ENCODE measurements at places on chromosomes 2 and 18.

GRCh38 chr2:230160112-230160660, 59.6 kb downstream of the SP110 start:
- peak; percentile 24 for DNase-seq

- DNase-seq, result no peak
Measured at GRCh38 chr2:151657667-151658076, 76.6 kb downstream of the NEB start.

DNA sequence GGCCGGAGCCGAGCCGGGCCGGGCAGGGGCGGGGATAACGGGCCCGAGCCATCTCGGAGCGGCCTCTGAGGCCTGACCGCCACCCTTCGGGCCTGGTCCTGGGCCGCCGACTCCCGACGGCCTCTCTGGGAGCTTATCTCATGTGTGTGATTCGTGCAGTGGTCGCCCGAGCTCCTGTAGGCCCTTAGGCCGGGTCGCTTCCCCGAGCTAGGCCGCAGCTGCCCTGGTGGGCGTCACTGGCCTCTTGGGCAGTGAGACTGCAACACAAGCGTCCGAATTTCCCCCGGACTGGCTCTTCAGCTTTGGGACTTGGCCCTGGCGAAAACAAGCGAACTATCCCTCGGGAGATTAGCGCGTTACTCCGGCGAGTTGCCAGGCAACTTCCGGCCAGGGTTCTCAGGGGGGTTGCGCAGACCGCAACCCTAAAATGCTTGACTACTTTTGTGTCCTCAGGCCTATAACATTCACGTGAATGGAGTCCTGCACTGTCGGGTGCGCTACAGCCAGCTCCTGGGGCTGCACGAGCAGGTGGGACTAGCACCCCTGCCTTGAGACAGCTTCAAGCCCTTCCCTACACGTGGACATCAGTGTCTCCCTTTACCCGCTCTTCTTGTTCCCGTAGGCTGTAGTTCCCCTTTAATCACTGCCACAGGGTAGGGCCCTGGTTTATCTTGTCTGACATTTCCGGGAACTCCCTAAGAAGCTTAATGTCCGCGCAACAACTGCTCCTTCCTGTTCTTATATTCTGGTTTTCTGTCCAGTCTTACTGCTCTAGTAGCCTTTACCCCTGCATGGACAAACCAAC, 602 bp downstream of the SNX17 start:
- DNase-seq, result peak; percentile 44

DNA sequence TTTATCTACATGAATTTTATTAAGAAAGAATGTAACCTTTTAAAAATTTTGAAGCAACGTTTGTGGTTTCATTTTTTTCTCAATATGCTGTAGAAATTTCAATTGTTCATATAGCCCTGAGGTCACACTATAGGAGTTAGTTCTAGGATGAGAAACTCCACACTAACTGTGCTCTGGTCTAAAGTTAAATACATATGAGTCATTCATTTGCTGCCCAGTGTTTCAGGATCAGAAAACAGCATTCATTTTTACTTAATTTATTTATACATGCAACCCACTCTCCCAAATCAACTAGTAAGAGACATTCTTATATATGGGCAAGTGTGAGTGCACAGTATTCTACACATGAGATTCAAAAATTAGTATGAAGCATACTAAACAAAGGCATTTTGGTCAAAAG, 137.9 kb downstream of the DOCK10 start:
- no peak for DNase-seq

DNA sequence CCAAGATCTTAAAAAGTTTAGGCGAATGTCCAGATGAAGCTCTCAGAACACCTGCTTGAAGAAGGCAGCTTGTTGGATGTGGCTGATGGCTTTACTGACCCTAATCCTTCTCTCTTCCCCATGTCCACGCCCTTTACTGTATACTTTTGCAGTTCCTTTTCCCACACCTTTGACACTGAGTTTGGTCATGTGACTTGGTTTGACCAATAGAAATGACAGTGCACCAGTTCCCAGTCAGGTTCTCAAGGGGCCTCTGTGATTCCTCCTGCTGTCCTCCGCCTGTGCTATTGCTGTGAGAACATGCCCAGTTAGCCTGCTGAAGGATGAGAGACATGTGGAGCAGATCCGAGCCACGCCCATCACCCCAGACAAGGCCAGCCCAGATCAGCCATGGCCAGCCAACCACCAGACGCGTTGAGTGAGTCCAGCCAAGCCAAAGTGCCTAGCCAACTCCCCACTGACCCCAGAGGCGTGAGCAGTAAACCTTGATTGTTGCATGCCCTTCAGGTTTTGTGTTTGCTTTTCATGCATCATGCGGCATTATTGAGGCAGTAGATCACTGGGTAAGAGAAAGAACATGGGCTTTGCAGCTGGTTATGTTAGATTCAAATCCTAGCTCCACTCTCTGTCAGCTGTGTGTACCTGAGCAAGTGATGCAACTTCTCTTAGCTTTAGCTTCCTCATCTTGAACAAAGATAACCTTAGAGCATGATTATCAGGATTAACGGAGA, 258.0 kb upstream of the SIX2 start:
- DNase-seq, result no peak

DNA sequence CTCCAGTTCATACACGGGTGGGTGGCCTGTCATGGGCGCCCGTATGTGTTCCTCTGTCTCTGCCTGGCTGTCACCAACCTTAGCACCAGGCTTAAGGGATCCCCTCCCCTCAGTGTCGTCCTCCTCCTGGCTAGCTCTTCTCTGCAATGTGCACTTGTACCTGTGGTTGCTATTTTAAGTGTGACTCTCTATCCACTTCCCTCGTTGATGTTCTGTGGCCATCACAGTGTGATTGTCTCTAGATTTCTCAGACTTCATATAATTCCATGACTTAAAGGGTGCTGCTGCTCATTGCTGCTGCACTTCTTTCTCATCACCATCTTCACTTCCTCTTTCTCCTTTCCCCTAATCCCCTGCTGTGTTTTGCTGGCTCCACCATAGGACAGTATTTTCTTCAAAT, 143.4 kb downstream of the EML6 start:
- DNase-seq, result no peak

DNA sequence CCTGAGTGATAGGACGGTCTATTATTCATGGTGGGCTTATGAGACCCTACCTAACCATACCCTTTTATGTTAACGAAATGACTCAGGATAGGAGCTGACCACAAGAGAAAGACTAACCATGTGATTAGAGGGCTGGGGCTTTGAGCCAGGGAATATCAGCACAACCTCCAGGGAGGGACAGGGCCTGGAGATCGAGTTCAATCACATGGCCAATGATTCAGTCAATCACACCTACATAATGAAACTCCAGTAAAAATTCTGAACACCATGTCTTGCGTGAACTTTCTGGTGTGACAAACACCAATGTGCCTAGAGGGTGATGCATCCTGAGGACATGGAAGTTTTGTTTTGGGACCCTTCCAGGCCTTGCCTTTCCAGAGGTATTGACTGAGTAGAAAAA, 2.2 kb upstream of the TEX51 start:
- no peak for DNase-seq

DNA sequence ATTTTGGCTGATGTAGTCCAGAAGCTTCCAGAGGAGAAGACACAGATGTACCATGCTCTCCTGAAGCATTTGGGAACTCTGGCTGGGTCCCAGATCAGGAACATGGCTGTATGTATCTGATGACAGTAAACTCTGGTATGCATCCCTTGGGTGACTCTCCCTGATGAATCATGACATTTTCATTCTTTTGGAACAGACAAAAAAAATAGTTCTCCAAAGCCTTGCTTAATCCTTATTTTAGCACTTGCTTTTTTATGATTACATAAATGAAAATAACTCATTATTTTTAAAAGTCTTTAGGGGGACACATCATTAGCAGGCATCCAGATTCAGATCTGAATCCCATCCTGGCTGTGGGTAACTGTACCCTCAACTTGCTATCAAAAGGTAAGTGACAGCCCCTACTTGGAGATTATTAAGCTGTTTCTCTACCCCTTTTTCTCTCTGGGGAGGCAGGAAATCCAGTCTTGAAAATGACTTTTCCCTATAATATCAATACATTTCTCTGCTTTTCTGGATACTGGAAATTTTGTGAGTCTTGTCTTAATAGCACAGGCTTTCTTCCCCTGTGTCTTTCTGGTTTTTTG, 23.3 kb downstream of the AOX1 start:
- no peak for DNase-seq

DNA sequence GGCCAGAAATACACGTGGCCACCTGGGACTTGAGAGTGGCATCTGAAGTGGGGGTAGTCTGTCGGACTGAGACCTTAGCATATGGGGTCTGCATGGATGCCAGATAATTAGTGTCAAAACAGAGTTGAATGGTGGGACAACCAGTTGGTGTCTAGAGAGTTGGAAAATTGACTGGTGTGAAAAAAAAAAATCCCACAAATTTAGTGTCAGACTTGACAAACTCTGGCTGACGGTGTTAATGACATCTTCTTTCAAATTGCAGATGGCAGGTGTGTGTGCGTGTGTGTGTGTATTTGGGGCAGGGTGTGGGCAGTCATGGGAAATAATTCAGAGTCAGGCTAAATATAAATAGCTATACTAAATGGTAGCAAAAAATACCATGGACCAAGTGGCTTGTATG, 365.4 kb upstream of the RGPD4 start:
- DNase-seq, result no peak

DNA sequence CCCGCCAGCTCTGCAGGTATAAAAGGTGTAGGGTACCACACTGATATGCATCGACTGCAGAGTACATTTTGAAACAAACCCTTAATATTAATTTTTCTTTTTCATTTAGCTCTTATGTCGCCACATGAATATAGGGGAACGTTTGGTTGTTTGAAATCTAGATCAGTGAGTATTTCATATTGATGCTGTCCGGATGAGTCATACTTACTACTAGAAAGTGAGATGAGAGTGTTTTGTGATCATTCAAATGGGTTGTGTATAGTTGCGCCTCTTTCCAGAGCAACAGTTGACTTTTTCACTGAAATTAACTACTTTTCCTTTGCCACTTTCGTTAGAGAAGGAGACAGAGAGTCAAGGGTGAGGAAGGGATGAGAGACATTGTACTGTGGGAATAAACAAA, 24.6 kb downstream of the NPAS2 start:
- DNase-seq, result no peak

- no peak for DNase-seq
Measured at GRCh38 chr2:73114273-73114867, 1.6 kb upstream of the RAB11FIP5 start.

- DNase-seq, result peak; percentile 81
Measured at GRCh38 chr2:230416061-230416721, at the start of gene SP100. Gene SP100, plus strand, starts transcription at chr2:230416201. Its CDS starts 96 bp downstream, at chr2:230416297.

DNA sequence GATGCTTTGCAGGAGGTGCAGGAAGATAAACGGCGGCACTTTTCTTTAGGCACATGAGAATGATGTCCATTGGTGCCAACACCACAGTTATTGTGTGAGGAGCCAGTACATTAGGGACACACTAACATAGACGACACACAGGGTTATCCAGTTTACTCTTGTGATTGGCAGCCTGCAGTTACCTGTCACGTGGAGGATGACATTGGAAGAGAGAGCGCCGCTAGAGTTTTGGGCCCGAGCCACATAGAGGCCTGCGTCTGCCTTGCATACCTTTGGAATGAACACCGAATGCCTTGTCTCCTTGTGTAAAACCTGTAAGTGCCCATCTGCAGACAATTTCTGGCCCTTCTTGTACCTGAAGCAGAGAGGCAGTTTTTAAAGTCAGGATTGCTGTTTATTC, 26.9 kb upstream of the TTN start:
- no peak for DNase-seq

- no peak for DNase-seq
Measured at GRCh38 chr2:217794133-217794986, 208.4 kb downstream of the TNS1 start.

DNA sequence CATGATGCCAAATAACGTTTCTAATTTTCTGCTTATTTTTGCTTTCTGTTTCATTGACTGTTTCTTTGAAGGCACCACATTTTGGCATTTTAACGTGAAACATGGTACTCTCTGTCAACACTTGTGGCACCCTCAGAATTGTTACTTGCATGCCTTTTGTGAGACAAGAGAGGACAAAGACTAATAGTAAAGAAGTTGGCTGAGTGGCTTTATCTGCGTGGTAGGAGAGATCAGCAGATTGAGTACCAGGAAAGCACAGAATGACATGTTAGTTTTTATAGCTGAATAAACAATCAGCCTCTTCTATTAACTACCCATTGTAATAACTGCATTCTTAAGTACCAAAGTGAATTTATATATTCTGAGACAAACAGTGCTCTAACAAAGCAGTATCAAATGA, 8.6 kb downstream of the ZNF638 start:
- no peak for DNase-seq

- no peak for DNase-seq
Measured at GRCh38 chr2:47058003-47058931, 96.8 kb downstream of the STPG4 start.

DNA sequence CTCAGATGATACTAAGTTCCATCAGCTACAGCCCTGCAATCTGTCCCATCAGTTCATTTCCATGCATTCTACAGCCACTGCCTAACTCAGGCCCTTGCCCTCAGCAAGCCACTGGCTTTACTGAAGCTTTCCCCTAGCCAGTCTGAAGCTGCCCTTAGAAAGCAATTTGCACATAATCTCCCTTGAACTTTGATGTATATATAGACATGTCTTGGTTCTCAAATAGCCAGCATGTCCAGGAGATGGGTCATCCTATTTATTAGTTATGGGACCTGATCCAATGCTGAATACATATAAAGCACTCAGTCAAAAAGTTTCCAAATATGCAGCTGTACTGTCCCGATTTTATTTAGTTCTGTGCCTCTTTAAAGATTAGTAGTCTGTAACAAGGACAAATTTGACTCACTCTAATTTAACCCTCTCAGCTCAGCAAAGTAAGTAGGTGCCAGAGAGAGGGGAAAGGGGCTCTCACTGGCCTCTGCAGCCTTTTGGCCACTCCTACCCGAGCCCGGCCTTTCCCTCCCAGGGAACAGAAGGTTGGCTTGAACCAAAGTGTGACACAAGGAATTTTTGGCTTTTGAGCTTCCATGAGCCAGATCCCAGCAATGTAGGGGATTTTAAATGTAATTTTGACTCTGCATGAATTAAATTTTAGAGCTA, 70.7 kb downstream of the CCDC93 start:
- DNase-seq, result no peak

DNA sequence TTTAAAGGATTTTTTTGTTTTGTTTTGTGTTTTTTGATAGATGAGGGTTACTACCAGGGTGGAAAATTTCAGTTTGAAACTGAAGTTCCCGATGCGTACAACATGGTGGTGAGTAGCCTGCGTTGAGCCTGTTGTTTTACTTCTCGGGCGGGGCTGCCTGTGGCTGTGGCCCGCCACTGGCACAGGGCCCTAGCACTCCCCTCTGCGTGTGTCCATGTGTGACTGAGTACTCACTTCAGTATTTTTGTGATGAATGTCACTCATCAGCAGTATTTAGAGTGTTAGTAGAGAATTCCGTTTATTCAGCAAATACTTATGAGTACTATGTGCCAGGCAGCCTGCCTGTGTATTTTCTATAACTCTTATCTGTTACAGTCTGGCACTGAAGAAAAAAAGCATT, 44.3 kb upstream of the SCLY start:
- DNase-seq, result no peak

- no peak for DNase-seq
Measured at GRCh38 chr2:12261986-12262680, 454.6 kb upstream of the TRIB2 start.

- no peak for DNase-seq
Measured at GRCh38 chr18:56460581-56460980, 177.8 kb downstream of the TXNL1 start.

- DNase-seq, result no peak
Measured at GRCh38 chr2:69384618-69385081, 2.4 kb downstream of the GFPT1 start.

GRCh38 chr2:12075603-12076002, 329.2 kb downstream of the LPIN1 start:
- no peak for DNase-seq

All from T-helper 2 cell treated with Interferon-gamma antibody and Interleukin-4, amounts not matched to agents 5 μg/mL and 100 μg/mL, for 36 hours (primary cell).